Stimulated activated CD8-positive, alpha-beta memory T cell treated with anti-CD3 and anti-CD28 coated beads, Interleukin-4, amount 100 ng/mL, for 48 hours (primary cell): ENCODE measurements at places on chromosomes 7 and 10.

- DNase-seq: no peak
Measured at GRCh38 chr10:16967866-16968415, 150.7 kb upstream of the RSU1 start.

DNA sequence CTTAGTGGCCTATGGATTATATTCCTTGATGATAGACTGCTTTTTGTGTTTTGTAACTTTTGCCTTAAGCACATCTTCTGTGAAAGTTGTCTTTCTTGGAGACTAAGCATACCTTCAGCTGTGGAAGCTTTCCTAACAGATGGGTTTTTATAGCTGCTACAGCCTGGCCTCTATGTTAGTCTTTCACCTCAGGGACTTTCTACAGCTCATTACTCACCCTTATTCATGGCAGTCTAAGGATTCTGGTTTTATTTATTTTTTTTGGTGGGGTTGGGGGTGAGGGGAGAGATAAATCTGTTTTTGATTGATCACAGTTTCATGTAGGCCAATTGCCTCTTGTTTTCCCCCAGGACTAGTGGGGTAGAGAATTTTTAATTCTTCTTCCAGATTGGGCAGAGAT, 219.9 kb downstream of the DKK1 start:
- no peak for DNase-seq

DNA sequence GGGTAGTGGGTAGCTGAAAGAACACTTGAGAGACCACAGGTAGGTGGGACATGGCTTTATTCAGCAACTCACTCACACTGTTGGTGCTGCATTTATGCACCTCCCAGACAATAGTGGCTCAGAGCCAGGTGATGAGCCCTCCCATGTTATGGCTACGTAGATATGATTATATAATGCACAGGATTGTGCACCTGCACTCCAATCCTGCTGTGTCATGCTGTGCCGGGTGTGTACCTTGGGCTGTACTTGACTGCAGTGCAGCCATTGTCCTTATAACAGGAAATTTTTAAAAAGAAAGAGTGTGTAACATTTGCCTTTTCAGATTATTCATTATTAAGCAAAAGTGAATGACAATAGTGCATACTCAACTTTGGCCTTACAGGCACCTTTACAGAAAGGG, 366.1 kb upstream of the BMPER start:
- no peak for DNase-seq

DNA sequence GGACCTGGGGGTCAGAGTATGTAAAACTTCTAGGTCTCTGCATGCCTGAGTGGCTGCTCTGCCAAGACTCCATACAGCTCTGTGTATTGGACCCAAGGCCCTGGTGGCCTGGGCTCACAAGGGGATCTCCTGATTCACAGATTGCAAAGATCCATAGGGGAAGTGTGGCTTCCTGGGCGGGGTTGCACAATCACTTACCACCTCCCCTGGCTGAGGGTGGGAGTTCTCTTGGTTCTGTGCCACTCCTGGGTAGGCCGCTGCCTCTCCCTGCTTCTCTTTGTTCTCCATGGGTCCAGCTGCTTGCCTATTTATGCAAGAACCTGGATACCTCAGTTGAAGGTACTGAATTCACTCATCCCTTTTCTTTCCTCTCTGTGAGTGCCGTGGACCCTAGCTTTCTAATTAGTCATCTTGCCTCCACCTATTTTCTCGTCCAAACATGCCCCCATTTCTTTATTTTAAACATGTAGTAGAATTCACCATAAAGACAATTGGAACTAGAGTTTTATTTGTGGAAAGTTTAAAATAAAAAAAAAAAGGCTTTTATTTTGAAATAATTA, 18.5 kb upstream of the AGR3 start:
- no peak for DNase-seq

GRCh38 chr7:138658889-138659288, 42.3 kb downstream of the SVOPL start:
- DNase-seq: no peak

- DNase-seq: peak; percentile 69
Measured at GRCh38 chr7:151744656-151745638, 132.0 kb downstream of the PRKAG2 start.

- no peak for DNase-seq
Measured at GRCh38 chr7:138738114-138738513, 37.0 kb upstream of the SVOPL start.

GRCh38 chr10:132850896-132851295, 64.9 kb upstream of the NKX6-2 start:
- no peak for DNase-seq

DNA sequence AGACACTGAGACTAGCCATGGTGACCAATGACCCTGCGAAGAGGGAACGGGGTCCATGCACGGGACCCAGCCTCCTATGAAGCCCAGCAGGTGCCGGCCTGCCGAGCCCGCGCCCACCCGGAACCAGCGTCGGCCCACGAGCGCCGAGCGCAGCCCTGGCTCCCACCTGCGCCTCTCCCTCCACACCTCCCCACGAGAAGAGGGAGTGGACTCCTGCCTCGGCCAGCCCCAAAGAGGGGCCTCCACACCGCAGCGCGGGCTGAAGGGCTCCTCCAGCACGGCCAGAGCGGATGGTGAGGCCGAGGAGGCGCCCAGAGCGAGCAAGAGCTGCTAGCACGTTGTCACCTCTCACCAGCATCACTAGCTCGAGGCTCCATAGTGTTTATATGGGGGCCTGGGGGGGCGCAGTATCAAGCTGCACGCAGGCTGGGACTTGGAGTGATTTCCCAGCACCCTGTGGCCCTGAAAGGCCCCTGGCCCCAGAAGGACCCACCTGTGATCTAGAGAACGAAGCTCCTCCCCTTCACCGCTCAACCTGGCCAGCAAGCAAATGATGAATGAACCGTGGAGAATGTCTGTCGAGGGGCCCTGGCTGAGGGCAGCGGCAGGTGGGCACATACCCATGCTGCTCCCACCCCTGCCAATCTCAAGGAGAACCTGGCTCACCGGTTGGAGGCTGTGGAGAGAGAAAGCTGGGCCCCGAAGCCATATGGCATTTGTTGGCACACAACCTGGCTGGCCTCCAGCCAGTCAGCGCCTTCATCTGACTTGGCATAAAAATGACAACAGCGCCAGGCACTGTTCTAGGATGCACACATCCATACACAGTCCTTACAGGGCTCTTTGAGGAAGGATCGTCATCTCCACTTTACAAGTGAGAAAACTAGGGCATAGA, 30.7 kb downstream of the GHRHR start:
- no peak for DNase-seq

GRCh38 chr10:12730809-12731519, 270.5 kb downstream of the CCDC3 start:
- DNase-seq: no peak

DNA sequence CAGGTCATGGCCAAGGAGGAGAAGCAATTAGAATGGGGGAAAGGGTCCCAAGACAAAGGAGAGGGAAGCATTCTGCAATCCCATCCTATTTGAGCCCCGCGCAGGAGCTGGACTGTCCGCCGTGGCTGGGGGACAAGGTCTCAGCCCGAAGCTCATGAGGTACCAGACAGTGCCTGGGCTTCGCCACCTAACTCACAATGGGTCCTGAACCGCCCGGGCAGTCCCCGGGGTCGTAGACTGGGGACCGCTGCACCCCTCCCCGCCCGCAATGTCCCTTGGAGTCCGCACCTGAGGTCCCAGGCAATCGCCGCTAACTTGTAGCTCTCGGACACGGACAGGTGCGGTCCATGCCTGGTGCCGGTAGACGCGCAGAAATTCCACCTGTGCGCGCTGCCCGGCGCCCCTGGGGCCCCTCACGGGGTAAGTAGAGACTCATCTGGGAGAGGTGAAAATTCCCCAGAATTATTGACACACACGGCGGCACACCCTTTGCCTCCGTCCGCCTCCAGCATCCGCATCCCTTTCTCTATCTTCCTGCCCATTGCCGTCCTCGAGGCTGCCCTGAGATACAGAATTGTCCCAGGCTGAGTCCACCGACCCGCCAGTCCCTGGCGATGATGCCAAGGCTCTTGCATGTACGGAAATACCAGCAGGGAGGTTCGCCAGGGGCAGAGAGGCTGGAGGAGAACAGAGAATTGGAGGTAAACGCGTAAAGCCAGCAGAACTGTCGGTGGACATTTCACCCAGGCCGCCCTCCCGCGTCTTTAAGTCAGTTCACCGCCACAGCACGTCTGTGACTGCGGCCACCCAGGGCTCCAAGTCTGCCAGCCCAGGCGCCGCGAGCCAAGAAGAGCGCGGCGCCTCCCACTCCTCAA, 1.8 kb downstream of the CHRM2 start:
- no peak for DNase-seq

GRCh38 chr7:108030516-108030915, 27.6 kb upstream of the LAMB1 start:
- DNase-seq: no peak

- DNase-seq: no peak
Measured at GRCh38 chr7:3112479-3113134, 68.9 kb upstream of the CARD11 start.

- DNase-seq: no peak
Measured at GRCh38 chr7:45252248-45252647, 94.7 kb downstream of the RAMP3 start.

DNA sequence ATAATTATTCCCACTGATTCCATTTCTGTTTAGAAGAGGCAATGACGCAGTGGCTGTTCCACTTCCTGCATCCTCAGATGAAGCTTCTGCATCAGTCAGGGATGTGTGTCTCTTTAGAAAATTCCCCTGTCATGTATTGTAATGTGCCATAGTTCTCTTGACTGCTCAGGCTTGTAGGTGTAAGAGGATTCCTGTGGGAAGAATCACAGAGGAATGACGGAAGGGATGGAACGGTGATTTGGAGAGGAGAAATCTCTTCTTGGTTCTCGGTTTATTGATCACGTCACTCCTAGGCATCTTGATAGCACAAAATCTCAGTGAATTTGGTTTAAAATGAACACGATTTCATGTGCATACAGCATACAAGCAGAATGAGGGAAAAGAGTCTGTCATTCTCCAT, 69.8 kb upstream of the PRKCQ start:
- no peak for DNase-seq

GRCh38 chr10:50885097-50885859, at the start of gene A1CF:
A1CF (minus strand) TSS chr10:50885627; CDS start chr10:50859940, 25,687 bp downstream.
- no peak for DNase-seq

- no peak for DNase-seq
Measured at GRCh38 chr7:17849504-17849903, 90.8 kb downstream of the SNX13 start.

GRCh38 chr10:33506838-33507661, 172.6 kb upstream of the NRP1 start:
- no peak for DNase-seq

DNA sequence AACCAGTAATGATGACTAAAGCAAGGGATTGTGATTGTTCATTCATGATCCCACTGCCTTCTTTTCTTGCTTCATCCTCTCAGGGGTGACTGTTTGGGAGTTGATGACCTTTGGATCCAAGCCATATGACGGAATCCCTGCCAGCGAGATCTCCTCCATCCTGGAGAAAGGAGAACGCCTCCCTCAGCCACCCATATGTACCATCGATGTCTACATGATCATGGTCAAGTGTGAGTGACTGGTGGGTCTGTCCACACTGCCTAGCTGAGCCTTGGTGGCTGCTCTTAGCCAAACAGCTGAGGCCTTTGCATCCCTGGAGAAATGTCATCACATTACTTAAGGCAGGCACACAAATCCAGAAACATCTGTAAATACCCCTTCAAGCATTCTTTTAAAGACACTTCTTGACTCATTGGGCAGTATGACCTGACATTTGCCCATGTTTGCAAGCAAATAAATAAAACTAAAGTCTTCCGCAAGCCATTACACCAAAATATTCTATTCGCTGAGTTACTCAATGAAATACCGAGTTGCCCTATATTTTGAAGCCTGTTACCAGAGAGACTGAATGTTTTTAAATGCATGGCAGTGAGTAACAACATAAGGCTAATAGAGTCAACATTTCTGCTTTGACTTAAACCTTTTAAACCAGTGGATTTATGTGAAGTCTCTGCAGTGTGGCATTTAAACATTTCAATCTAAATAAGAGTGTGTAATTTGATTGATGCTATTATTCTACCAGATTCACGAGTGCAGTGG, 166.3 kb upstream of the LANCL2 start:
- DNase-seq: no peak

GRCh38 chr7:155173905-155174304, 103.8 kb downstream of the HTR5A start:
- no peak for DNase-seq

DNA sequence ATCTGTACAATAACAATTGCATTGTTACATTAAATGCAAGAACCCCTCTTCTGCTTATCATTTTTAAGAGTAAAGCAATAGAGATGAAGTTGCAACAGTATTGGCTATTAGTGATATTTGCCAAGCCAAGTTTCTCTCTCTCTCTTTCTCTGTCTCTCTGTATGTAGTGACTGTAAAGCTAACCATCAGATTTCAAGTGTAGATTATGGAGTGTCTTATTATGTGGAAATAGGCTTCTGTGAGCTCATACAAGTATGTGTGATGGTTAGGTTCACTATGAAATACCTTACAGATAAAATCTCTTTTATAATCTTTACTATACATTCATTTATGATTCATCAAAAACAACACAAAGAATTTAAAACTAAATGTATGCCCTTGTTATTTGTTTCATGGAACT, 28.6 kb upstream of the NRP1 start:
- no peak for DNase-seq

- DNase-seq: no peak
Measured at GRCh38 chr10:100522945-100523344, 3.3 kb upstream of the SEC31B start.

GRCh38 chr10:17805330-17805729, 3.8 kb upstream of the MRC1 start:
- DNase-seq: no peak

GRCh38 chr10:84590327-84591193, 262.2 kb downstream of the CCSER2 start:
- DNase-seq: no peak

DNA sequence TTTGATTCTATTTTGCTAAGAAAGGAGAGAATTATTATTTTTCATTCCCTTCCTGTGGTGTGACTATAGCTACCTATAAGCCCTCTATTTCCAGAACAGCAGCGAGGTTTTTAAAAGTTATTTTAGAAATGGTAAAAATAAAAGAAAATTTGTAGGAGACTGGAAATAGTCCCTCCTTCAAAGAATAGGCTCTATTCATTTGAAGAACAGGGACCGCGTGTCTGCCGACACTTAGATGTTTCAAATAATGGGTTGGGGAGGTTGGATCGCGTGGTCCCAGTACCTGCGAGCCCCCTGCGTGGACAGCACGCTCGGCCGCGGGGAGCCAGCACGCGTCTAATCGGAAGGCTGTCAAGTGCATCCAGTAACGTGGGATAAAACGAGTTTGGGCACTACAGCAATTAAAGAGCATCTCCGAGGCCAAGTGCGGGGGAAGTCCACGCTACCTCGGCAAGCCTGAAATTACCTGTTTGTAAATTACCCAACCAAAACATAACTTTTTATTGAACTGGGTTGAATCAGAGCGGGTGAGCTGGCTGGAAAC, 1.0 kb downstream of the CACNA2D1 start:
- DNase-seq: no peak

GRCh38 chr7:129468547-129468946, 33.8 kb upstream of the SMKR1 start:
- no peak for DNase-seq

- DNase-seq: no peak
Measured at GRCh38 chr10:47331954-47332353, 9.7 kb downstream of the GDF2 start.

DNA sequence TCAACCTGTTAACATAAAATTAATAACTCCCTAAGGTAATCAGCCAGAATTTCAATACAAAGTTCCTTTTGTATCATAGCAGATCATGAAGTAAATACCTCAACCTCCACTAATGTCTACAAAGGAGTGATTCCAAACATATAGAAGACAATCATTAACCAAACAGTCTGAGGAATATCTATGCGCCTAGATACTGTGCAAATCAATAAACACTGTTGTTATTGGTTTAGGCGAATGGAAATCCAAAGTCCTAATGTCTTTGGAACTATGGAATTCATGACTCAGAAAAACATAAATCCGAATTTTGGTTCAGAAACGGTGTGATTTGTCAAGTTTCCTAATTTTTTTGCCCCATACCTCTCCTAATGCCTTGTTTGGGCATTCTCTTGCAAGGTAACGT, 469.7 kb downstream of the PARD3 start:
- DNase-seq: no peak
